ENCODE measurements at places on chromosomes 6 and 20.

- no peak for DNase-seq
Observed at GRCh38 chr20:10319855-10320254, 101.2 kb downstream of the SNAP25 start.

- DNase-seq = no peak
Observed at GRCh38 chr20:25592135-25592852, 7.0 kb upstream of the NINL start.

- no peak for DNase-seq
Observed at GRCh38 chr20:50054626-50055511, 58.1 kb downstream of the UBE2V1 start.

- no peak for DNase-seq
Observed at GRCh38 chr20:24993337-24994185, 1.0 kb upstream of the APMAP start.

DNA sequence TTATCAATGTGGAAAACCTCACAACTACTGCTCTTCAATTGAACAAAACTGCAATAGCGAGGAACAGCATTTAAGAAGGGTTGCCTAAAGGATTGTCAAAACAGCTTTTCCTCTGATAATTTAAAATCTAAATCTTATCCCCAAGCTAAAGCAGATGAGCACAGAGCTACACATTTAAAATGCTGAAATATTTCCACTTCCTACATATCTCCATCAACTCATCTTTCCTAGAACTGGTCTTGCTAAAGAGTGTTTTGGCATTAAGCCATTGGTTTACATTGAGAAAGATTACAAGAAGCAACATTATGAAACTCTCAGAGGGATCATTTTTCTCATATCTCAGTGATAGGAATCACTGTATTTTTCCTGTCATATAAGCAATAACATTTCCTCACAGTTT, 3.6 kb downstream of the OR10C1 start:
- no peak for DNase-seq

GRCh38 chr20:46285072-46285471, 23.2 kb downstream of the CDH22 start:
- DNase-seq = no peak

DNA sequence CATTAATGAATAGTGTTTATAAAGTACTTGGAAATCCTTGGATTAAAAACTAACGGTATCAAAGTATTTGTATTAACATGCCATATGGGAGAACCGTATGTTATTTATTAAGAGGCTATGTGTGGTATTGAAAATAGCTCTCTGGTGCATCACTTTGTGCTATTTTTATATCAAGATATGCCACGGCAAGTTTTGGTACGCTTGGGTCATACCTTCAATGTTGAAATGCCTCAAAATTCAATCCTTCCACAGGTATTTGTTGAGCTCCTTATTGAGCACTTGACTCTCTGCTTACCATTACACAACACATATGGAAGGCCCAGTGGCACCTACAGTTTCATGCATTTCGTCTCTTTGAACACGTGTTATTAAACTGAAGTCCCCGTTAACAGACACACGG, 647.9 kb downstream of the KIF16B start:
- DNase-seq = no peak
